ENCODE measurements at places on chromosomes 5 and 9.

DNA sequence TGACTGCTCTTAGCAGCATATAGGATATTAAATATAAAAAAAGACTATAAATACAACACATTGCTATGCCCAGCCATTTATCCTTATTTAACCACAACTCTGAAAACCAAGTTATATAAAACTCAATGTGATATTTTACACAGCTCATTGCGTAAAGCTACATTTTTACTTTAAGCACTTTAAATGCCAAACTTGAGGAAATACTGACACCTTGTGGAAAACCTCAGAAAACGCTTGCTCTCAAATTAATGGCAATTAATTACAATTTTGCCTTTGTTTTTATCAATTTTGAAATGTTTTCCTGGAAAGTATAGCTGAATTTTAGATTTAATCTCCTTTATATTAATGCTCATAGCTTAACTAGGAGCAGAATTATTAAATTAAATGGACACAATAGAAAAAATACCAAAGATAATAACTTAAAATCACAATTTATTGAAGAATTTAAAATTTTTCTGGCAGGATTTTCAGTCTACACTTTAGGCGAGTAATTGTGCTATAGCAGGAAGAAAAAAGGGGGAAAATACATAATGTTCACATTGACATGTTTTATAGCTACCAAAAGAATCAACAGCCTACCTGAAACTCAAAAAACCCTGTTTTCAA is 25.2 kb upstream of the PLAC8L1 start:
- no peak for DNase-seq

GRCh38 chr9:3868012-3868411 is 342.2 kb upstream of the RFX3 start:
- no peak for DNase-seq

- DNase-seq = no peak
Observed at GRCh38 chr9:89686126-89686525, 81.3 kb downstream of the GADD45G start.

DNA sequence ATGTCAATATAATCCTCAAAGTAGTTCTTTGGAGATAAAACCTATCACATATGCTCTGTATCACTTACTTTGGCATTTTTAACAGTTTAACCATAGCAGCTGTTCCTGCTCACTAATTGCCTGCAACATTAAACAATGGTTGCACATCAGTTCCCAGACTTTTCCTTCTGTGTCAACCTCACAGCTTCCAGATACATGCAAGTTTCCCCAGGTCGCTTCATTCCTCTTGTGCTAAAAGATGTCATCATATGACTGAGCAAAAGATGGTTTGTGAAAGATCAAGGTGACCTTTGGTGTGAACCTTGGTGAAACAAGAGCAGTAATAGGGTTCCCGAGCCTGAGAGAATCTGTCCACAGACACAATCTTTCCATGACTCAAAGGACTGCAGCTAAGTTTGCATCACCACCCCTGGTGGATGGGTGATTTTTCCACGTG is 500.4 kb upstream of the PAPPA start:
- DNase-seq = no peak

GRCh38 chr5:68538814-68539420 is 323.4 kb downstream of the PIK3R1 start:
- no peak for DNase-seq
